ENCODE measurements at places on chromosomes 5 and 9.
A peak's percentile ranks its signal among the peaks of the same experiment; 100 is the strongest.

DNA sequence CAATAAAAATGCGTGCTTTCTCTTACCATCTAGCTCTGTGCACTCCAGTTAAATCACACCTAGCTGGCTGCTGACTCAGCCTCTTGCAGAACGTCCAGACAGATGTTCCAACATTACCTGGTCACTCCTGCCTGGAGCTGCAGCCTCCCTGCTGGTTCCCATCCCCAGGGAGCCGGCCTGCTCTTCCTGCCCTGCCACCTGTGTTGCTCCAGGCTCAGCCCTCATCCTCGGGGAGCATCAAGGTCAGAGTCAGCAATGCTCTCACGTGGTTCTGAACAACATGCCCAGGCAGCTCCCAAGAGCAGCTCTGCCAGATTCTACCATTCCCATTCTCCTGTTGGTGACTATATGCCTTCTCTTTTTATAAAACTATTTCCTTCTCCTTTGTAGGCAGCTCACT is 81.3 kb downstream of the GADD45G start:
- DNase-seq: no peak

GRCh38 chr5:166581826-166582225 is 1709.6 kb upstream of the WWC1 start:
- no peak for DNase-seq

DNA sequence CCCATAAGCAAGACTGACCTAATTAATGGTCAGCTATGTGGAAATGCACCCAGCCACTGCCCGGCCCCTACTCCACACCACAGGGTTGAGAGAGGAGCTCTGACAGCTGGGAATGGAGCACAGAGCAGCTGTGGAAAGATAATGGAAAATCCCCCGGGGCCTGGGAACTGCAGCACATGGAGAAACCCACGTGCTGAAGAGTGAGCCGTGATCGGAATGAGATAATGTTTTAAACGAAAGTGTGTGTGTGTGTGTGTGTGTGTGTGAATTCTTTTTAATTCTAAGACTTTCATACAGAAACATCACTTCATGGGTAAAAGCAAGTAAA is 13.1 kb upstream of the SLC12A7 start:
- DNase-seq: no peak

DNA sequence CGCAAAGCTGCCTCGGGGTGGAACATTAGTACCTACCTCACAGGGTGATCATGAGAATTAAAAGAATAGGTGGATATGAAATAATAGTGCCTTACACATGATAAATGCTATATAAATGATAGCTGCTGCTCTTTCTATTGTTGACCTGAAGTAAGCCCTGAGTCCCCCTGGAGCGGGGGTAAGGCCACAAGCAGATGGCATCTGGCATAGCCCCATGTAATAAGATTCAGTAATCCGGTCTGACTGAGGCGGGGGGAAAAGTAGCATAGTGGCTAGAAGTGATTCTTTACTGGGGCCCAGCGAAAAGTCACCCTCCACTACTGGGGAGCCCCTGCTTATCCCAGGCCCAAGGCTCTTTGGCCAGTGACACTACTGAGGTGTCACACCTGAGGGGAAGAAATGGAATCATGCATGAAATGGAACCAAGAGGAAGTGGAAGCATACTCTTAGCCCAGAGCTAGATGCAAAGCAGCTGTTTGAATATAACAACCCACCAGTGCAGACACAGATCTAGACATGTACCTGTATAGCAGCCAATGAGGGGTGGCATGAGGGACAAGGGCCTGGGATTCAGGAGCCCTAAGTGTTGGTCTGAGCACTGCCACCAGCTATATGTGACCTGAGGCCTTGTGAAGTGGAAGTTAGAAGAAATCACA is 16.1 kb upstream of the FGFR4 start:
- no peak for DNase-seq

- DNase-seq: no peak
These were observed 9.0 kb downstream of the UBE2B start for GRCh38 chr5:134380346-134380745.

GRCh38 chr9:113564498-113565237 is 101.1 kb downstream of the RGS3 start:
- no peak for DNase-seq

- DNase-seq: no peak
These were observed 913.4 kb downstream of the TLE1 start for GRCh38 chr9:80775971-80776370.

GRCh38 chr9:114504341-114505186 is 709 bp downstream of the WHRN start:
- DNase-seq: no peak

- DNase-seq: no peak
These were observed 9.0 kb downstream of the RFX3 start for GRCh38 chr9:3516667-3517330.

DNA sequence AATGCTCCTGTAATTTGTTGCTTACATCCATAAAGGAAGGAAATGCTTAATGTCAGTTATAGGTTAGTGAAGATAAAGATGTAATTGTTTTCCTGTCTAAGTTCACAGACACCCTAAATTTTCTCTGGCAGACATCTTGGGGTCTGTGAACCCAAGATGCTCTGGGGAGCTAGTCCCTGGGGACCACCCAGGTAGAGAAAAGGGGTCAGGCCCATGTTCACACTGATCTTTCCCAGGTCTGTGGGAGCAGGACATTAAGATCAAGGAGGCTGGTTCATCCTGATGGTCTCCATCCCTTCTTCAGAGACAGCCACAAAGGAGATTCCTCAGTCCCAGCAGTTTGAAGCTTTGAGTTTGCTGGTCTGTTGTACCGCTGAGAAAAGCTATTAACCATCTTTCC is 267.5 kb downstream of the ARHGAP26 start:
- DNase-seq: no peak

DNA sequence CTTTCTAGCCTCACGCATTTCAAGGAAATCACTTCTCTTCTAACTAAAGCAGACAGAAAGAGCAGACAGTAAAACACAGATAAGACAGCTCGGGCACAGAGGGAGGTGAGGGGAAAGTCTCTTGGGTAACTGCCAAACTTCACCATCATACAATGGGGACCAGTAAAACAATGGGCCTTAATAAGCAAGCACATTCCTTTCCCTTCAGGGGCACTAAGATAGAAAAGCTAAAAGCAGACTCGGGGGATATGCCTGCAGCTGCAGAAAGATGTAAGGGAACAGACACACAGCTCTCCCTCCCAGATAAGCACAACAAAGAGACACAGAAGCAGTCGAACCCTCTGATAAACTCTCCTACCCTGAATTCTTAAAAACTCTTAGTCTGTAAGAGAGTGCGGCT is 15.6 kb upstream of the CKS2 start:
- DNase-seq: no peak

GRCh38 chr5:175816348-175816747 is 55.0 kb upstream of the CPLX2 start:
- DNase-seq: no peak

DNA sequence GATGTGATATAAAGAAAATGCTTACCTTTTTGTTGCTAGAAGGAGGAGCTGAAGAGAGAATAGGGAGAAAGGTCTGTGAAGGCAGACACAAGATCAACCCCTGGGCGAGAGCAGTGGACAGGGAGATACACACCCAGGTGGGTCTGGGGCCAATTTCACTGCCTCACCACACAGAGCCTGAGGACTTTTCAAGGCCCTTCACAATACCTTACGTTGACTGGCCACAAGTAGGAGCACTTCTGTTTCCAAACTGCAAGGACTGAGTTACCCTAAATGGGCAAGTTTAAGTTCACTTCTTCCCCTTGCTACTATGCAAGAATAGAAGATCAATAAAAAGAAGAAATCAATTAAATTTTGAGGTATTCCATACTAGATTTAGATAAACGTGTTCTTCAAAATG is 174.5 kb upstream of the SLC12A2 start:
- DNase-seq: peak; percentile 5

GRCh38 chr9:135332979-135333748 is 146.4 kb upstream of the PPP1R26 start:
- DNase-seq: no peak

- DNase-seq: no peak
These were observed 404.8 kb downstream of the MAN2A1 start for GRCh38 chr5:110094548-110094947.

DNA sequence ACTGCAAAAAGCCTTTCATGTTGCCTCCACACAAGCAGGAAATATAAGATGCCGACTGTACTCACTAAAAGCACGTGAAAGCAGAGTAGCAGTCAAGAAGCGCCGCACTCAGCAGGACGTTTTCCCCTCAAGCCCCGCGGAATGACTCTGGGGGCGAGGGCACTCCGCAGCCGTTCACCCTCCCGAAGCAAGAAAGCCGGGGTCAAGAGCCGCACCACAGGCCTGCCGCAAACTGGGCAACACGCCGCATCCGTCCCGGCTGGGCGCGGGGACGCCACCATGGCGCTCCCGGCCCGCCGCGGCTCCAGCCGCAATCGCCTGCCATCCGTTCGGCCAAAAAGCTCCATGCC is 364 bp downstream of the RPS6 start:
- no peak for DNase-seq
